Frontal cortex (tissue), 4 donors: ENCODE measurements at places on chromosomes 11 and 22.

GRCh38 chr11:129208863-129209262, 16.7 kb upstream of the ARHGAP32 start:
- DNase-seq, result no peak

DNA sequence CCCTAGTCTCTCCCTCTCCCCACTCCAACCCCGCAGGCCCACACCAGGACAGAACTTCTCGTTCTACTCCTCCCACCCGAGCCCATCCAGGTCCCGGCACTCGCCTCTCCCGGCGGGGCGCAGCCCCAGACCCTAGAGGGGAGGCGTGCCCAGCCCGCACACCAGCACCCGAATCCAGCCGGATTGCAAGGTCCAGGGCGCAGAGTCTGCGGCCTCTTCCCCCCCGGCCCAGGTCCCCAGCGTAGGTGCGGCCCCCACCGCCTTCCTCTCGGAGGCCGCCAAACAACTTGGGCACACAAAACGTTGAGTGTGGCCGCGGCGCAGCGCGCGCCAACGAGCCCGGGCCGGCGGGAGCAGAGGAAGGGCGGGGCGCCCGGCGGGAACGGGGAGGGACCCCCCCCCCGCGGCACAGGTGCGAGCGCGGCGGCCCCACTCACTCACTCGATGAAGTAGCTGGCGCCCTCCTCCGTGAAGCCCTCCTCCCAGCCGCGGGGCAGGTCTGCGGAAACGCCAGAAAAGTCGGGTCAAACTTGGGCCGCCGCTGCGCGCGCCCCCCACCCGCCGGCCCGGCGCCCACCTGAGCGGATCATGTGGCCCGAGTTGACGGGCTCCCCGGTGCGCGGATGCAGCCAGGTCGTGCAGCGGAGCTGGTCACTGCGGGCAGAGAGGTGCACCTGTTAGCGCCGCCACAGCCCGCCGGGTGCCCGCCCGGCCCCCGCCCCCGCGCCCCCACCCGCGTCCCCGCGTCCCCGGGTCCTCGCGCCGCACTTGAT, 480 bp downstream of the PLEKHA7 start:
- DNase-seq, result peak; percentile 39

- no peak for DNase-seq
Observed at GRCh38 chr22:43832393-43833265, 20.5 kb upstream of the EFCAB6 start.

DNA sequence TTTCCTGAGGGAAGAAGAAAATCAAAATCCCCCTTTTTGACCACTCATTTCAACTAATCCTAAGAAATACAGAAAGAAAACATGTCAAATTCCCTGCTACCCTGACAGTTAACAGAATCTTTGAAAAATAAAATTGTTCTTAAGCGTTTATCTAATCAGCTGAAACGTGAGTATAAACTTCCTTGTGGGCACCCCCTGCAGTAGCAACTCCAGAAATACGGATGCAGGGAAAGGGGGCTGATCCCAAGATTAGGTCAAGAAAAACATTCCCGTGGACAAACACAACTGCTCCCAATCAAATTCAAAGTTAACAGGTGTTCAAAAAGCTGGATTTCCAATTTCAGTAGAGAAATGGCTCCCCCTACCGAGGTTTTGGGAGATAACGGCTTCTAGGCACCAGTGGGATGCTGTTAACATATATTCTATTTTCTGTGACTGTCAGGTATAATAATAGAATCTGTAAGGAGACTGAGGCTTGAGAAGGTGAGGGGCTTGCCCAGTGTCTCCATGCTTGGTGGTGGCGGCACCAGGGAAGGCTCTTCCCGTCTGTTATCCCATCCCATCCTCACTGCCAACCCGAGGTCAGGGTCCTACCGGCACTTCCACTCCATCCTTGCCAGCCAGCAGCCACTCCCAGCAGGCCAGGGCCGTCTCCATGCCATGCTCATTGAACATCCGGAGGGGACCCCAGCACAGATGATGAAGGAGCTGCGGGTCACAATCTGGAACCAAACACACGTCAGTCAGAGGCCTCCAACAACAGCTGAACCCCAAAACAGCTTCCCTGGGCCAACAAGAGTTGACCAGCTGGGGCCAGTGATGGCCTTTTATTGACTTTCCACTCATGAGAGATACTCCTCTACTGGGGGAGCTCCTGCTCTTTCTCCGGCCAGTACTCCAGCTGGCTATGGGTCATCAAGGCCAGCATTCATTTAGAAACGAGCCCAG, 32.0 kb upstream of the SERPIND1 start:
- DNase-seq, result peak; percentile 49

GRCh38 chr11:134393638-134394037, 18.4 kb downstream of the B3GAT1 start:
- peak; percentile 79 for DNase-seq

GRCh38 chr22:30196141-30196879, 50.2 kb downstream of the LIF start:
- DNase-seq, result no peak

DNA sequence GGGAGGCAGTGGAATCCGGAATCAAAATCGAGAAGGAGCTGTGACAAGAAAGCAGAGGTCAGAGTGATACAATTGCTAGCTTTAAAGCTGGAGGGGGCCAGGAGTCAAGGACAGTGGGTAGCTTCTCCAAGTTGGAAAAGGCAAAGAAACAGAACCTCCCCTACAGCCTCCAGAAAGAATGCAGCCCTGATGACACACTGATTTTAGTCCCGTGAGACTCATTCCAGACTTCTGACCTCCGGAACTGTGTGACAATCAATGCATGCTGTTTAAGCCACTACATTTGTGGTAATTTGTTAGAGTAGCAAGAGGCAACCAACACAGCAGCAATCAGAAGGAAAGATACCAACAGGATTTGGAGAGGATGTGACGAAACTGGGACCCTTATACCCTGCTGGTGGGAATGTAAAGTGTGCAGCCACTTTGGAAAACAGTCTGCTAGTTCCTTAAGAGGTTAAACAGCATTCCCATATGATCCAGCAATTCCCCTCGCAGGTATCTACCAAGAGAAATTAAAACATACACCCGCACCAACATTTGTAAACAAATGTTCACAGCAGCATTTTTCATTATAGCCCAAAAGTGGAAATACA, 66.7 kb downstream of the DSCAML1 start:
- no peak for DNase-seq
